ENCODE measurements at places on chromosomes 6 and 20. TPM values are rescaled to one million over a fixed set of nuclear protein-coding genes. Genes with fewer than 3 reads are reported as not detected.
A peak's percentile ranks its signal among the peaks of the same experiment; 100 is the strongest.

DNA sequence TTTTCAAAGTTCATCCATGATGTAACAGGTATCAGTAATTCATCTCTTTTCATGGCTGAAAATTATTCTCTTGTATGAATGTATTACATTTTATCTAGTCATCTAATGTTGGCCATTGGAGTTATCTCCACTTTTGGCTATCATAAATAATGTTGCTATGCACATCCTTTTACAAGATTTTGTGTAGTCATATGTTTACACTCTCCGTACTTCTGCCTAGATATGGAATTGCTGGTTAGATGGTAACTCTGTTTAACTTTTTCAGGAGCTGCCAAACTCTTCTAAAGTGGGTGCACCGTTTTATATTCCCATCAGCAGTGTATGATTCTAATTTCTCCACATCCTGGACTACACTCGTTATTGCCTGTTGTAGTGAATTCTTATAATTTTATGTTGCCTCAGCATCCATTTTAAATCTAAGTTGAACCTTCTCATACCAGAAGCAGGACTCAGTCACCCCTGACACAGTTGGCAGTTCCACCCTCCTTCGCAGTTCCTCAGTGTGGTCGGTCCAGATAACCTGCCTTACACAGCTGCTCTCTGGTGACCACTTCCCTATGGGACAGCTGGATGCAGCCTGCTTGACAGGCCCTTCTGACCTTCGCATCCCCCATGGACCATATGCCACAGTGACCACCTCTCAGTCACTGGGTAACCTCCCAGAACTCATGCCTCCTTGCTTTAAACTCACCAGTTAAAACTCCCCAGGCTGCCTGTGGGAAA is 33.9 kb downstream of the KIZ start:
- no peaks in the 10 kb centered on the region for H3K36me3 ChIP-seq
- no peak for DNase-seq
- H3K27me3 ChIP-seq = no peaks in the 10 kb centered on the region
- no peak overlapping the region for H3K27ac ChIP-seq

DNA sequence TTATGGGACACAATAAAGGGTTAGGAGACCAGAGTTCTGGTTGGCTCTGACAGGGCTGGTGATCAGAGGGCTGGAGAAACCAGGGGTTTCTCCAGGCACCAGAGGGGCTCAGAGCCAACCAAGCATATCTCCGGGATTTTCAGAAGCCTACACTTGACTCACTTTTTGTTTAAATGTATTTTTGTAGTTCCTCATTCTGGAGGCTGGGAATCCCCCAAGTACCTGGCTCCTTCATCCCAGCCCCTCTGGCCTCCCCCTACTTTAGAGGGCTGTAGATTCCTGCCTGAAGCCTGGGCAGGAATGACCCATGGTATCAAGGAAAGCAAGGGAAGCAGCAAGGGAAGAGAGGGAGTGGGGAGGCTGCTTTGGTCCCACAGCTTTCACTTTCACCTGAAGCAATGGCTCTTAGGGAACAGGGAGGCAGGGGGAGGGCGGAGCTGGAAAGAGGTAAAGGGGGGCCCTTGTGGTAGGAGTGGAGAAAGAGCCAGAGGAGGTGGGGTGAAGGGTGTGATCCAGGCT is 973 bp downstream of the CD40 start:
- no peak overlapping the region for H3K27ac ChIP-seq
- H3K36me3 ChIP-seq = no peaks in the 10 kb centered on the region

DNA sequence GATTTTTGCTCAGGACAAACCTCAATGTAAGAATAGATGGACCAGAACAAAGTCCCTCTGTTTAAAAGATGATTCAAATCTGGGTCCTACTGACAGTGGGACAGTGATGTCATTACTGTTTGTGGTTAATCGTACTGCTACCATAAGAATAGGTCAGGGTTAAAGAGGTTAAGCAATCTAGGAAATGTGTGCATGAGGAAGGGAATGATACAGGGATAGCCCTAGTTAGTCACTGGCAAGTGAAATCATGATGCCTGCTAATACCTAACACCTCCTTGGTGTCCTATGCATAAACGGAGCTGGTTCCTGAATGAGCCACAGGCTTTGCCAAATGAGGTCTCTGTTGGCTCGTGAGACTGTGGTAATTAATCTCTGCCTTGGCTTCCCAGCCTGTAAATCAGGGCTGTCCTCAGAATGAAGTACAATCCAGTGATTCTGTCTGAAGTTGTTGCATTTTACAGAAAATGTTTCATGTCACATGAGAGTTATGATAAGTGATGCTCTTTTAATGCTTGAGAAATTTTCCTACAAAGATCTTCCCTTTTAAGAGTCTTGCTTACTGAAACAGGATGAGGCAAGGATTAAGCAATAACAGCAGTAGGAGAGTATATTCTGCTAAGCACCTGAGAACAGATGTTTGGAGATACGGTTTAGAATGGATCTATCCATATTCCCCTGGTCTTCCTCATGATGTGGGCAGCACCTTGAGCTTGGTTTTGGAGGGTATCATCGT is 3.8 kb downstream of the MEP1A start:
- no peaks in the 10 kb centered on the region for H3K4me1 ChIP-seq
- H3K36me3 ChIP-seq = no peaks in the 10 kb centered on the region
- H3K27me3 ChIP-seq = no peaks in the 10 kb centered on the region
- H3K4me3 ChIP-seq = no peak overlapping the region

DNA sequence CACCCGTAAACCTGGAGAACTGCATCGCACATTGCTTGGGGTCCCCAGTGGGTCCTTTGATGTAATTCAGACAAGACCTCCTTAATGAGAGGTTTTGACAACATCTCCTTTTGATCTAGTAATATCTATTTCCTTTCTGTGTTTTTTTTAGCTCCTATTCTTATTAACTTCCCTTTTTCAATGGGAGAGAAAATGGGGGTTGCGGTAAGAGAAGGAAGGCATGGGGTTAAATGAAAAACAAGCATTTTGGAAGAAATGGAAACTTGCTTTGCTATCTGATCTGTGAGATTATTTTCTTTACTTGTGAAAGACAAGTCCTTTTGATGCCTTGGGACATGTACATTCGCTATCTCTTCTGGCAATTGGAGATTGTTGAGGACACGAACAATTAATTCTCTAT is 418.6 kb upstream of the MAN1A1 start:
- no peaks in the 10 kb centered on the region for H3K36me3 ChIP-seq
- no peaks in the 10 kb centered on the region for H3K27me3 ChIP-seq
- H3K27ac ChIP-seq = no peak overlapping the region
- H3K4me3 ChIP-seq = no peak overlapping the region
- no peaks in the 10 kb centered on the region for H3K4me1 ChIP-seq

GRCh38 chr20:1657556-1658334 is at the start of gene SIRPG:
TSS of gene SIRPG (minus strand) at chr20:1657779. CDS start at chr20:1657714, 65 bp downstream.
- peaks cover 44% of the 10 kb centered on the region for H3K27me3 ChIP-seq
- DNase-seq = no peak
- H3K4me1 ChIP-seq = no peaks in the 10 kb centered on the region
- H3K36me3 ChIP-seq = no peaks in the 10 kb centered on the region

DNA sequence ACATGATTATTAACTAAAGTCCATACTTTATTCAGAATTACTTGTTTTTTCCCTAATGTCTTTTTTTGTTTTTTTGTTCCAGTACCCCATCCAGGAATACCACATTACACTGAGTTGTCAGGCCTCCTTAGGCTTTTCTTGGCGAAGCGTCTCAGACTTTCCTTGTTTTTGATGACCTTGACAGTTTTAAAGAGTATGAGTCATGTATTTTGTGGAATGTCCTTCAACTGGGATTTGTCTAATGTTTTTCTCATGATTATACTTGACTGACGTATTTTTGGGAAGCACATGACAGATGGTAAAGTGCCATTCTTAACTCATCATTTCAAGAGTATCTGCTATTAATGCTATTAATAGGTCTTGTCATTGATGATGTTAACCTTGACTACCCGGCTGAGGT is 23.6 kb downstream of the ENPP1 start:
- no peaks in the 10 kb centered on the region for H3K36me3 ChIP-seq
- no peak overlapping the region for H3K27ac ChIP-seq
- no peak overlapping the region for H3K4me3 ChIP-seq
- no peak for DNase-seq

GRCh38 chr20:3071610-3072529 is at the start of gene OXT:
TSS of gene OXT (plus strand) at chr20:3071620. CDS start at chr20:3071656, 36 bp downstream.
- no peak within 1 kb of the TSS for H3K27ac ChIP-seq
- DNase-seq = no peak
- peaks cover 16% of the 10 kb centered on the region for H3K4me1 ChIP-seq
- no peaks in the 10 kb centered on the region for H3K36me3 ChIP-seq
- H3K27me3 ChIP-seq = no peaks in the 10 kb centered on the region
- no peak within 1 kb of the TSS for H3K4me3 ChIP-seq

The ZNF391 gene
- 1.1 TPM for total RNA-seq

- H3K4me3 ChIP-seq = no peak overlapping the region
- DNase-seq = no peak
- H3K4me1 ChIP-seq = no peaks in the 10 kb centered on the region
- H3K27me3 ChIP-seq = no peaks in the 10 kb centered on the region
- H3K27ac ChIP-seq = no peak overlapping the region
These were observed 5.0 kb upstream of the APOBEC2 start for GRCh38 chr6:41047745-41048732.

- H3K4me3 ChIP-seq = no peak overlapping the region
- peaks cover 40% of the 10 kb centered on the region for H3K27me3 ChIP-seq
- no peak for DNase-seq
- H3K36me3 ChIP-seq = no peaks in the 10 kb centered on the region
These were observed 60.1 kb downstream of the PHACTR3 start for GRCh38 chr20:59664421-59664941.

- H3K27me3 ChIP-seq = no peaks in the 10 kb centered on the region
- no peaks in the 10 kb centered on the region for H3K36me3 ChIP-seq
- no peak for DNase-seq
These were observed 183.5 kb upstream of the AFDN start for GRCh38 chr6:167643223-167643622.

- DNase-seq = peak; percentile 40
- no peaks in the 10 kb centered on the region for H3K36me3 ChIP-seq
- H3K4me3 ChIP-seq = no peak overlapping the region
These were observed 151.4 kb upstream of the LAMA2 start for GRCh38 chr6:128731249-128732165.

GRCh38 chr6:133959667-133960368 is 6.8 kb downstream of the TBPL1 start:
- H3K27ac ChIP-seq = no peak overlapping the region
- H3K4me3 ChIP-seq = no peak overlapping the region
- no peaks in the 10 kb centered on the region for H3K4me1 ChIP-seq
- no peaks in the 10 kb centered on the region for H3K36me3 ChIP-seq

GRCh38 chr6:30839671-30840070 is 44.6 kb upstream of the DDR1 start:
- H3K27ac ChIP-seq = peak overlapping the region; percentile 20
- no peaks in the 10 kb centered on the region for H3K36me3 ChIP-seq
- no peak for DNase-seq
- no peaks in the 10 kb centered on the region for H3K27me3 ChIP-seq
- H3K4me3 ChIP-seq = no peak overlapping the region

- no peaks in the 10 kb centered on the region for H3K36me3 ChIP-seq
- no peak overlapping the region for H3K4me3 ChIP-seq
- peaks cover 3% of the 10 kb centered on the region for H3K4me1 ChIP-seq
These were observed 5.8 kb upstream of the TFAP2A start for GRCh38 chr6:10420546-10421157.

GRCh38 chr20:32356622-32357374 is 1.3 kb upstream of the ASXL1 start:
- H3K36me3 ChIP-seq = no peaks in the 10 kb centered on the region
- H3K4me1 ChIP-seq = peaks cover 39% of the 10 kb centered on the region
- peak overlapping the region; percentile 88 for H3K4me3 ChIP-seq
- no peak for DNase-seq
- no peaks in the 10 kb centered on the region for H3K27me3 ChIP-seq

GRCh38 chr6:168979254-168979653 is 274.4 kb downstream of the THBS2 start:
- no peak overlapping the region for H3K27ac ChIP-seq
- H3K27me3 ChIP-seq = no peaks in the 10 kb centered on the region

GRCh38 chr6:7296602-7297001 is 16.4 kb downstream of the SSR1 start:
- H3K27ac ChIP-seq = no peak overlapping the region
- no peaks in the 10 kb centered on the region for H3K4me1 ChIP-seq
- no peaks in the 10 kb centered on the region for H3K27me3 ChIP-seq
- H3K4me3 ChIP-seq = no peak overlapping the region
- DNase-seq = no peak

GRCh38 chr20:36975099-36975818 is 23.8 kb upstream of the SAMHD1 start:
- no peak overlapping the region for H3K4me3 ChIP-seq
- no peaks in the 10 kb centered on the region for H3K27me3 ChIP-seq
- no peak overlapping the region for H3K27ac ChIP-seq
- H3K36me3 ChIP-seq = no peaks in the 10 kb centered on the region
- no peaks in the 10 kb centered on the region for H3K4me1 ChIP-seq
- DNase-seq = no peak

- no peak for DNase-seq
- H3K4me3 ChIP-seq = peak overlapping the region; percentile 94
- H3K4me1 ChIP-seq = peaks cover 24% of the 10 kb centered on the region
These were observed 312 bp downstream of the TXNDC5 start for GRCh38 chr6:7910298-7910653.

The RPS6KA2 gene
- 8.5 TPM for total RNA-seq

- no peak overlapping the region for H3K27ac ChIP-seq
- peak; percentile 41 for DNase-seq
- no peaks in the 10 kb centered on the region for H3K4me1 ChIP-seq
- peaks cover 4% of the 10 kb centered on the region for H3K27me3 ChIP-seq
- H3K36me3 ChIP-seq = no peaks in the 10 kb centered on the region
These were observed 39.4 kb upstream of the ENPP4 start for GRCh38 chr6:46090115-46091079.

GRCh38 chr6:117263353-117263927 is 1.9 kb upstream of the VGLL2 start:
- H3K4me1 ChIP-seq = no peaks in the 10 kb centered on the region
- no peak overlapping the region for H3K4me3 ChIP-seq
- no peak overlapping the region for H3K27ac ChIP-seq
- no peak for DNase-seq
- H3K27me3 ChIP-seq = peaks cover 3% of the 10 kb centered on the region

- no peaks in the 10 kb centered on the region for H3K27me3 ChIP-seq
- no peak overlapping the region for H3K27ac ChIP-seq
- DNase-seq = peak; percentile 61
- H3K4me1 ChIP-seq = no peaks in the 10 kb centered on the region
- no peak overlapping the region for H3K4me3 ChIP-seq
These were observed 441.9 kb downstream of the CD109 start for GRCh38 chr6:74137911-74138310.

GRCh38 chr6:46113370-46113769 is 16.4 kb upstream of the ENPP4 start:
- no peak for DNase-seq
- H3K4me3 ChIP-seq = no peak overlapping the region
- H3K36me3 ChIP-seq = no peaks in the 10 kb centered on the region

DNA sequence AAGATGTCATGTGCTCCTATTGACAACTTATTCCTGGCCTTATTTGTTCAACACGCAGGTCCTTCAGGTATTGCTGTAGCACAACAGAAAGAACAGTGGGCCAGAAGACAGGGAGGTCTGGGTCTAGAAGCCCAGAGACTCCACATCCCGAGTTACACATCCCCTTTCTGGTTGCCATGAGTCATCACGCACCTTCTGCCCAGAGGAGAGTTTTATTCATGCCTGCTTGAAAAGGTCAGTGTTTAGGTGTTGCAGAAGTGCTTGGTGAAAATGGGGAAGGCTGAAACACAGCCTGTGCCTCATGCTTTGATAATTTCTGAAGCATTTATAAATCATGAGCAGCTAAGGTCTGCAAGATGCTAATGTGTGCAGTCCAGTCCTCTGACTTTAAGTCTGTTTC is 256.4 kb downstream of the GMPR start:
- no peak overlapping the region for H3K27ac ChIP-seq
- H3K4me3 ChIP-seq = no peak overlapping the region
- H3K4me1 ChIP-seq = peaks cover 29% of the 10 kb centered on the region
- DNase-seq = no peak
- no peaks in the 10 kb centered on the region for H3K27me3 ChIP-seq

Data from HCT116 (cell line).